Spleen (tissue), 13 donors: ENCODE measurements at places on chromosomes 1 and 21. TPM values are rescaled to one million over a fixed set of nuclear protein-coding genes. Genes with fewer than 3 reads are reported as not detected.

DNA sequence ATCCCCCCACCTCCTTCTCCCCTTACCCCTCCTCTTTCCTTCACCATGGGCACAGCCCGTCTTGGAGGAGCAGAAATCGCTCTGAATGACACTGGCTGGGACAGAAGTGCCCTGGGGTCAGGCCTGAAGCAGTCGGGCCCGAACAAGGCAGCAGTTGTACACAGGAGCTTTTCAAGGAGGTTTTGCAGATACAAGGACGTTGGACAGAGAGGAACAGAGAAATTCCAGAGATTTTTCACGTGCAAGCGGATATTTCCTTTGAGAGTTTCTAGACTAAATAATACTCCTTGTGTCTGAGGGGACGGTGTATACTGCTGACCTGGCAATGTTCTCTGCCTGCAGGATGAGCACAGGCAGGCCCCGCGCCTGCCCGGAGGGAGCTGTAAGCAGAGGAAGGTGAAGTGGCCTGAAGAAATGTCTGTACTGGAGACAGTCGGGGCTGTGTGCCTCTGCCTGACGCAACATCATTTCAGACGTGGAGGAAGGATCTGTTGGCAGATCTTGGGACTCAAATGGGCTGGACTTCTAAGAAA is 95.3 kb upstream of the SLC25A33 start:
- DNase-seq, result no peak

- DNase-seq, result peak; percentile 95
Measured at GRCh38 chr1:235327559-235328270, at the start of gene ARID4B. ARID4B (minus strand) TSS chr1:235328179; CDS start chr1:235326919, 1,260 bp downstream.

- DNase-seq, result no peak
Measured at GRCh38 chr1:59375321-59376220, 78.7 kb downstream of the FGGY start.

DNA sequence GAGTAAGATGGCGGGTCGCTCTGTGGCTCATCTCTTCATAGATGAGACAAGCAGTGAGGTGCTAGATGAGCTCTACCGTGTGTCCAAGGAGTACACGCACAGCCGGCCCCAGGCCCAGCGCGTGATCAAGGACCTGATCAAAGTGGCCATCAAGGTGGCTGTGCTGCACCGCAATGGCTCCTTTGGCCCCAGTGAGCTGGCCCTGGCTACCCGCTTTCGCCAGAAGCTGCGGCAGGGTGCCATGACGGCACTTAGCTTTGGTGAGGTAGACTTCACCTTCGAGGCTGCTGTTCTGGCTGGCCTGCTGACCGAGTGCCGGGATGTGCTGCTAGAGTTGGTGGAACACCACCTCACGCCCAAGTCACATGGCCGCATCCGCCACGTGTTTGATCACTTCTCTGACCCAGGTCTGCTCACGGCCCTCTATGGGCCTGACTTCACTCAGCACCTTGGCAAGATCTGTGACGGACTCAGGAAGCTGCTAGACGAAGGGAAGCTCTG is 2.4 kb downstream of the TNFAIP8L2 start:
- peak; percentile 78 for DNase-seq

DNA sequence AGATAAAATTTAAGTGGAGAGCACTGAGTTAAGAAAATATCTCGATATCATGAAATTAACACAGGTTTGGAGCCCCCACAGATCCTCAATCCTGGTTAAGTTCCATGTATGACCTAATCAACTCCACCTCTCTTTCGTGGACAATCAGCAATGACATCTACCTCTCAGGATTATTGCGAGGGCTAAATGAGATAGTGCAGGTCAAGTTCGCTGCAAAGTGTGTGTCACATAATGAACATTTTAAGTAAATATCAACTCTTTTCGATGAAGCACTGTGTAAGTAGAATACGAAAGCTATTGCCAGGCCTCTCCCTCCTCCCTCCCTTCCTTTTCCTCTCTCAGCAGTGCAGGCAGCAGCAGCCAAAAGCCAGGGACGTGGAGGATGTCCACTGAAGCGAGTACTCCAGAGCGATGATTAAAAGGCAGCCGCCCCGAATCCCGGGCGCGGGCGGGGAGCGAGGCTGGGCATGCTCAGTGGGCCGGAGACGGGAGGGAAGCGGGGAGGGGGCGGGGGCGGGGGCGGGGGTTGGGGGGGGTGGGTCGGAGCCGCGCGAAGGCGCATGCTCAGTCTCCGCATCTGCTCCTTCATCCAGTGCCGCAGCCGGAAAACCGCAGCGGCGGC is at the start of gene CAMSAP2:
Gene CAMSAP2 (plus strand): TSS at position 567 of the 622 bp plus-strand sequence. CDS start 935 bp downstream, outside the sequence.
- DNase-seq, result peak; percentile 91

DNA sequence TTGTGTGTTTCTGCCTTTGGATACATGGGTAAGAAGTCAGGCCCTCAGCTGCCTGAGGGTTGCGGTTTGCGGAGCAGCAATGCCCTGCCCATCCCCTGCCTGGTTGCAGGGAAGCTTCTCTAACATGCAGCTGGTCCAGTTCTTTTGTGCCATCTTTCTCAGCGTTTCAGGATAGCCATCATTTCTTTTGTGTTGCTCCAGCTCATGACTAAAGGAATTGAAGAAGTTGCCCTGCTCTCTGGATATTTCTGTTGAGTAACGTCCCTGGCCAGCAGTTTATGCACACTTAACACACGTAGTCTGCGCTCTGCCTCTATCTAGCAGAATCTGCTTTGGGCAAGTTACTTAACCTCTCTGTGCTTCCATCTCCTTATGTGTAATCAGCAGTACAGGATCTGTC is 62.1 kb downstream of the DOP1B start:
- peak; percentile 27 for DNase-seq

DNA sequence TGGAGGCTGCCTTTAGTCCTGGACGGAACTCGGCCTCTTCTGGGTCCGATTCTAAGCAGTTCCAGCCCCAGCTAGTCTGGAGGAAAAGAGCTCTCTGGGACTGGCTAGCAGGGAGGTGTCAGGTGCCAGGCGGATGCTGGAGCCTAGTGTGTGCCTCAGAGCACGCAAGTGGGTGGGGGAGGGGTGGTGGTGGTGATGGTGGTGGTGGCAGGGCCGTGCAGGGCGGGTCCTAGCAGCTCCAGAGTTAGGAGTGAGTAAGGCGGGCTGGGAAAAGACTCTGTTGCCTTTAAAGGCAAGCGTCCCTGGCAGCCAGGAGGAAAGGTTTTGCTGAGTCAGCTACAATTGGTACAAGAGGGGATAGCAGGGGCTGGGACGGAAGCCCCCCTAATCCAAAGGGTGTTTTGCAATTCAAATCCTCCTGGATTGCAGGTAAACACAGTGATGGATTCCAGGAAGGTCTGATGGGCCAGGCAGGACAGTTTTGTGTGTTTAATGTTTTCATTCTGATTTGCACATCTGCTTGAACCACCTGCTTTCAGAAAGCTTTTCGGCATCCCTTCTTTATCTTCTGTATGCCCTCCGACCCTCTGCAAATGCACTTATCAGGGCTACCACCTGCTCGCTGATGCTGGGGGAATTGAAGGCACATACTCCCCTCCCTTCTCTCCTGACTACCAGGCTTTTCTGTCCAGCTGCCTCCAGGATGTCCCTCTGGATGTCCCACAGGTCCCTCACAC is 4.1 kb upstream of the SLC2A1 start:
- DNase-seq, result no peak

DNA sequence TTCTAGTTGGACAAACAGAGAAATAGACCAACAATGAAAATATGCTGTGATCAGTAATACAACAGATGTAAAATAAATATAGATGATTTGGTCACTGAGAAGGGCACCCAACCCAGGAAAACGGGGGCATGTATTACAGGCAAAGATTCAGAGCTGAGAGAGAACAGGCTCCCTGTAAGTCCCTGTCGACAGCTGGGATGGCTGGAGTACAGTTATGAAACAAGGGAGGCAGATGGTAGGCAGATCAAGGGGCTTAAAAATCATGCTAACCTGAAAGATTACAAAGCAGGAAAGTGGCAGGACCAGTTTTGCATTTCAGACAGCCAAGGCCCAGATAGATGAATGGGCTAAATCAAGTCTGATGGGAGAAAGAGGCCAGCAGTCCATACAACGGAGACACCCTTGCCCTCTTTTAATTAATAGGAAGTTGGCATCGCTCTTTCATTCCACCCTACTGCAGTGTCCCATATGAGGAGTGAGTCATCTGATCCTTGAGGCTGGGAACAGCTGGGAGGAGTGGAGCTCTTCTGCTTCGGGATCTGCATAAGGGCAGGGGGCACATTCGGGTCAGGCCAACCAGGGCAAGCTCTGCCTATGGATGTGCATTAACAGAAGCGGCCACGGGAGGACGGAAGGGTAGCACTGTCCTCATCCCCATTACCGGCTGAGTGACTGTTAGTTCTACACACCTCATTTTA is 171.1 kb downstream of the DAB1 start:
- DNase-seq, result no peak

DNA sequence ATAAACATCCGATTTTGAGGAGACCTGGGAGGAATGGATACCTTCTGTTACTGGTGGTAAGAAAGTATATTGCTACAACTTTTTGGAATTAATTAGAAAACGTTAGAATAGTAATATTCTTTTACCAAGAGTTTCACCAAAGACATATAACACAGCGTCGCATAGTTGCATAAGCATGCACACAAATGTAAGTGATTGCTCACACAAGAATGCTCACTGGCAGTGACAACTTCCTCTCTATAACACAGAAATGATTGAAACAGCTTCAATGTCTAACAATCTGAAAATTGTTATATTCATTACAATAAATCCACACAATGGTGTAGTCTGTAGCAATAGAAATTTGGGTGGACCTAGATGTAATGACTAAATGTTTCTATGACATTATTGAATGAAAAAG is 998.6 kb downstream of the TTLL7 start:
- no peak for DNase-seq

GRCh38 chr1:152932170-152932811 is 14.7 kb upstream of the SPRR5 start:
- no peak for DNase-seq

DNA sequence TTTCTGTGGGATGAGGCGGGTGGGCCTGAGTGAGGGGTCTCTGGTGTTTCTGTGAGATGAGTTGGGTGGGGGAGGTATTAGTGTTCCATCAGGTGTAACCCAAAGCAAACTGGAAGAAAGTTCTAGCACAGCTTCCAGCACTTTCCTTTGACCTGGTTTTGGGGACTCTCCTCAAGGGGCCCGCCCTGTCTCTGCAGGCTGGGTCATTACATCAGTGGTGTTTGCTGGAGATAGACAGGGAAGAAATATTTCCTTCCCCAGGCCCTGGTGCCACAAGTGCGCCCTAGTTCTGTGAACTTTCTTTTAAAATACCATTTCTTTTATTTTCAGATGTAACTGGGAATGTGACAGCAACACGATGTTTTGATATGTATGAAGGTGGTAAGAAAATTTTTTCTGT is 16.5 kb upstream of the MX2 start:
- no peak for DNase-seq

GRCh38 chr1:15279576-15280230 is 32.7 kb downstream of the FHAD1 start:
- DNase-seq, result no peak

DNA sequence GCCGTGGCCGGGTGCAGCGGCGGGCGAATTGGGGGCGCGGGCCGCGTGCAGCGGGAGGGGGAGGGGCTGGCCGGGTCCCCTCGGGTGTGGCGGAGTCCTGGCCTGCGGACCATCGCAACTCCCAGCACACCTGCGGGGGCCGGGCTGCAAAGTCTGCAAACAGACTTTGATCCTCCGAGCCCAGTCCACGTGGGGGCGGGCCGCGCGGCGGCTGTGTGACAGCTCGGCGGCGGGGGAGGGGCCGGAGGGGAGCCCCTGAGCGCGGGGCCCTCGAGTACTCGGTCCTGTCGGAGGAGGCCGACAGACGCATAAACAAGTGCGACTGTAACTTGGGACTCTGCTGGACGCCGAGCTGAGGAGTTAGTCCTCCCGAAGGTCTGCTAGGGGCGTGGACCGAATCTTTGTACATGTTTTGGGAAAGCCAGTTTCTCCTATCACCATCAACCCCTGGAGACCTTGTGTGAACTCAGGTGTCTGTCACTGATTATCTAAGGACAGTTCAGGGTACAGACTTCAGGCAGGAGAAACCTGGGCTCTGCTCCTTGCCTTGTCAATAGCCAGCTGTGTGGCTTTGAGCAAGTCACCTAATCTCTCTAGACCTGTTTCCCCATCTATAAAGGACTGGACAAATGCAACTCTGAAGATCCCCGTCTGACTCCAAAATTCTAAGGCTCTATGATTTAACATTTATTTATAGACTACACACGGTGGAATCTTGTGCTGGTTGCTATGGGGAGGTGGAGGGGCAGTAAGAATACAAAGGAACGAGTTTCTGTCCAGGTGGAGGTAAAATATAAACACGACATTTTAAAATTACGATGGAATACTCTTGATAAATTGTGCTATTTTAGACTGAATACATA is 710 bp upstream of the SLC30A1 start:
- DNase-seq, result peak; percentile 98

DNA sequence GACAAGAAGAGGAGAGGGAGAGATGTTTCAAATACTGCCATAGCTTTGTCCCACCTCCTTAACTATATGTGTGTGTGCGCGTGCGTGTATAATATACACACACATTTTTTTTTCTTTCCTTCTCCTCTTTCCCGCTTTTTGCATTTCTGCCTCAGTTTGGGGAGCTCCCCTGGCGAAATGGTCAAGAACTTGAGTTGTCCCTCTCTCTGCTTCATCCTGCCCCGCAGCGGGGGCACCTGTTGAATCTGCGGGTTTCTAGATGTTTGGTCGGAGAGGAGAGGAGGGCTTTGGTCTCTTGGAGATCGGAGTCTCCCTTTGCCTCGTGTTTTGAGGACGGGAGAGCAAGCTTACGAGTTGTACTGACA is 504 bp downstream of the SCCPDH start:
- DNase-seq, result no peak

DNA sequence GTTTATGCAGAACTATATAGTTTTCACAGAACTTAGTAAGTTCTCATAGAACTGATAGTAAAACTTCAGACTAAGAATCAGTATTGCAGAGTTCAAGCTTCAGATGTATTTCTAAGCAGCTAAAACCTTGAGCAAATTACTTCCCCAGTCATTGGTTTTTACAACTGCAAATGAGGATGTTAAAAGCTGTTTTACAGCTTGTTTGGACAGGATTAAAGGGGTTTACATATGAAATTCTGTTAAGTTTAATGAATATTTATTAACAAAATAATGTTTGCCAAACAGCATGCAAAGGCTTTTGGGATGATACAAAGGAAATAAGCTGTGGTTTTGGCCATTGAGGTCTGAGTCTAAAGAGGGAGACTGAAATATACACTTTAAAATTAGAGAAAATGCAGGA is 39.1 kb downstream of the CRB1 start:
- DNase-seq, result no peak

GRCh38 chr1:67685558-67686266 is 711 bp downstream of the GADD45A start:
- peak; percentile 94 for DNase-seq

- no peak for DNase-seq
Measured at GRCh38 chr1:109639841-109640184, 16.1 kb upstream of the GSTM4 start.

DNA sequence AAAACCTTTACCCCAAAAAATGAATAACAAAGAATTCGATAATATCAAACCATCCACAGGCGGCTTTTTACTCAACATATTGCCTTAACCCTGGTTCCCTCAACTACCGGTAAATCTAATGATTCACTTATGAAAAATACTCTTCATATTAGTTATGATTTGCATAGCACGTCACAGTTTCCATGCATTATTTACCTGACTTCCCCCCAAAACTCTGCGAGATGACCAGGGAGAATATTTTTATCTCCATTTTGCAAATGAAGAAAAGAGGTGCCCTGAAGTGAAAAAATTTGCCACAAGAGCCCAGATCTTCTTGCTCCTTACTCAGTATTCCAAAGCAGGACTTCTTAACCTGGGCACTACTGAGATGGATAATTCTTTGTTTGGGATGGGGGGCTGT is 2.9 kb downstream of the JAK1 start:
- DNase-seq, result no peak

Gene NMNAT2
- 0.43 TPM for total RNA-seq

Gene MRAP
- not detected for total RNA-seq

Gene S100A1
- total RNA-seq, result not detected

Gene VAMP3
- total RNA-seq, result 84.8 TPM

Gene PROX1
- 32.3 TPM for total RNA-seq

Gene CLCA1
- total RNA-seq, result not detected

Gene CCDC181
- total RNA-seq, result not detected

Gene NPPB
- total RNA-seq, result not detected
